Activated T-cell treated with anti-CD3 and anti-CD28 coated beads for 1 hour (primary cell): ENCODE measurements at places on chromosomes 3 and 15.

GRCh38 chr15:82184776-82185175 lies 77.8 kb downstream of the EFL1 start:
- DNase-seq, result no peak

GRCh38 chr15:92941668-92942067 lies 41.5 kb downstream of the CHD2 start:
- DNase-seq, result no peak

- DNase-seq, result no peak
Observed at GRCh38 chr3:146334151-146334550, 83.2 kb upstream of the PLSCR4 start.

- DNase-seq, result no peak
Observed at GRCh38 chr15:95577927-95578326, 752.6 kb upstream of the NR2F2 start.

GRCh38 chr3:117989982-117990381 lies 1044.7 kb downstream of the IGSF11 start:
- DNase-seq, result no peak

DNA sequence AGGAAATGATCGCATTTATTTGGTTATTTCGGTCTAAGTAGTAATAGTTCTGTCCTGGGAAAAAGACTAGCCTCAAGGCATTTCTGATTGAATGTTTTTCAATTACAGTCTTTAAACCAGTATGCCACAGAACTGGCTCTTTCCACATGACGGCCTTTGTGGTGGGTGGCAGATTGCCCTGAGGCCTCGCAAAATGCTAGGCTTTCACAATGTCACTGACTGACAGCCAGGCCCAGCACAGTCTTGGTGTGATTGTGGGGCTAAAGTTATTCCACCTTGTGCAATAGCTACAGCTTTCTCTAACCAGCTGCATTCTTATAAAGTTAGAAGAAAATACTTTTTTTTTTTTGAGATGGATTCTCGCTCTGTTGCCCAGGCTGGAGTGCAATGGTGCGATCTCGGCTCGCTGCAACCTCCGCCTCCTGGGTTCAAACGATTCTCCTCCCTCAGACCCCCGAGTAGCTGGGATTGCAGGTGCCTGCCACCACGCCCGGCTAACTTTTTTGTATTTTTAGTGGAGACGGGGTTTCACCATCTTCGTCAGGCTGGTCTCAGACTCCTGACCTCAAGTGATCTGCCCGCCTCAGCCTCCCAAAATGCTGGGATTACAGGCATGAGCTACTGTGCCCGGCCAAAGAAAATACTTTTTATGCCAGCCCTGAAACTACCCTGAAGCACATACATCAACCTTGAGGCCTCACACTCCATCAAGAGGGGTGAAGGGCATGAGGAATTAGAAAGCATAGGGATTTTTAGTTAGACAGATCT lies 2.5 kb upstream of the ADIPOQ start:
- no peak for DNase-seq

DNA sequence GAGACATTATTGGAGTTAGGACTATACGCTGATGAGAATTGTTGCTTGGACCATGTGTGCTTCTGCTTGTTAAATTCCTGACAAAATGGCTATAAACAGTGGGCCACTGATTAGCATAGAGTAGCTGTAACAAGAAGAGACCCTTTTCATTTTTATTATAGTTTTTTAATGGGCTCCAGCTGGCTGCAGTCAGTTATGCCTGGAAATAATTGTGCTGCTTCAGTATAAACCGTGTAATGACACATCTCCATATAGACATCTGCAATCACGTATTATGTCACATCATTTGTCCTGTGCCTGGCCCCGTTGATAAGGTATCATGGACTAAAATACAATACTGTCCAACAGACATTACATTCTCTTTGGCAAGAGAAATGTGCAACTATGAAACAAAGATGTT lies 50.9 kb downstream of the ARPP21 start:
- no peak for DNase-seq

DNA sequence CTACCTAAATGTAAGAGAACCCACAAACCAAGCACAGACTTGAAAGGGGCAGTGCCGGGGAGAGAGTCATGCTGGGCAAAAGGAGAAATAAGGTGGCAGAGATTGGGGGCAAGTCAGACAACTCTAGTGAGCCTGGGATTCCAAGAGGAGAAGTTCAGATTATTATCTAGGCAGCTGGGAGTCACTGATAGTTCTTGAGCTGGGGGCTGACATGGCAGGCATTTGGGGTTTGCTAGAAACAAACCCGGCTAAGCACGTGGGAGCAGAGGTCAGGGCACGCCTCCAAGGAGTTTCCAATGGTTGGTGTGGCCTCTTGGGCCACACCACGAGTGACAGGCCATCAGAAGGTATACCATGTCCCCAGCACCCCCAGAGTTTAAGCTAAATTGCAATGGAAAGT lies 27.6 kb downstream of the SLC6A6 start:
- DNase-seq, result no peak

GRCh38 chr3:148839805-148840204 lies 12.2 kb downstream of the CPB1 start:
- DNase-seq, result no peak

DNA sequence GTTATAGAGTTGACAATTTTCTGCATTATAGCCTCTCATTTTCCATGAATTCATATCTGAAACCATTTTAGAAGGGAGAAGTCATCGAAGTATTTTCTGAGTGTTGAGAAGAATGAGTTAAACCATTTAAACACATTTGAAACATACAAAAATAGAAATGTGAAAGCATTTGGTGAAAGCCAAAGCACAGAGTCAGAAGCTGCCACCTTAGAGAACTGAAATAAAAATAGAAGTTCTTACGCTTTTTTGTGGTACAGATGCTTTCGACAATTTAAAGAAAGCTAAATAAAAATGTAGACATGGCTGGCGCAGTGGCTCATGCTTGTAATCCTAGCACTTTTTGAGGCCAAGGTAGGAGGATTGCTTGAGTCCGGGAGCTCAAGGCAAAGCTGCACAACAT lies 9.0 kb downstream of the FANCD2OS start:
- DNase-seq, result no peak

GRCh38 chr3:153348457-153349107 lies 186.6 kb downstream of the RAP2B start:
- DNase-seq, result no peak

- no peak for DNase-seq
Observed at GRCh38 chr3:152376351-152377183, 107.8 kb downstream of the MBNL1 start.

DNA sequence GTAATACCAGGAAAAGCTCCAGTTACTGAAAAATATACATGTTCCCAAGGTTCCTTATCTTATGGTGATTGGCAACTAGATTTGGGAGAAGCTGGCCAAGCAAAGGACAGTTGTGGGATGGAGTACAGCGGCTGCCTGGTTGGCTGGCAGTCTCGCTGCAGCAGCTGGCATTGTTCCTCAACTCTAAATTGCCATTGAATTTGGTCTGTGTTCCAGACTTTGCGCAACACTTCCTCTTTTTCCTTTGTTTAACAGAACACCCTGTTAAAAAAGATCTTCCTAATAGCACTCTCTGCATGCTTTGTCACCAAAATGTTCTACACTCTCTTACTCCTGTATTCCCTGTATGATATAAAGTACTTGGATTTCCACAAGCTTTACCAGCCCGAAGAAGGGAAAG lies 420.6 kb upstream of the RBMS3 start:
- DNase-seq, result no peak

- no peak for DNase-seq
Observed at GRCh38 chr3:185760550-185760949, 64.3 kb downstream of the IGF2BP2 start.

DNA sequence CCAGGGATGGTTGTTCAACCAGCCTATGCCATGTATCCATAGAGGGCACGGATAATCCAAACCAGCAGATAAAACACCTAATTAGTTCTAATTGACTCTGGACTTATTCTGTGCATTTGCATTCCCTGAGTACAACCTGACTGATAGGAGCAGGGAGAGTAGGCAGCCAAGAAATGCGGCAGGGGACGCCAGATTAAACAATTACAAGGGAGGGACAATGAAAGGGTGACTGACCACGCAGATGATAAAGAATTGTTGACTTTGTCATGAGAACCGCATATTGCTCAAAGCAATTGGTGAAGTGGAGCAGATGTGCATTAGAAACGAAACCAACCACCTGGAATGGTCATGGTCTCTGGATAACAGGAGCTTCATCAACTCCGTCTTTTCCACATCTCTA lies 369.1 kb upstream of the FRG2C start:
- no peak for DNase-seq

DNA sequence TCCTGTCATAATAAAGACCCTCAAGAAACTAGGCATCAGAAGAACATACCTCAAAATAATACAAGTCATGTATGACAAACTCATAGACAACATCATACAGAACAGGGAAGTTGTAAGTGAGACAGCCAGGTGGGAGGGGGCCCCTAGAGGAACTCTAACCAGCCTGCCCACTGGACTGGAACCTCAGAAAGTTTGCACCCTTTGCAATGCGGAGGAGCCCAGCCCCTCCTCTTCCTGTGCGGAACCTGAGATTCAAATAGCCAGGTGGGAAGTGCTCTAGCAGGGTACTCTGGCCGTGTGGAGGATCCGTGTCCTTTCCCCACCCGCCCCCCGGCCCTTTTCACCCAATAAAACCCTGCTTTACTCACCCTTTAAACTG lies 387.0 kb upstream of the CBLB start:
- DNase-seq, result no peak

DNA sequence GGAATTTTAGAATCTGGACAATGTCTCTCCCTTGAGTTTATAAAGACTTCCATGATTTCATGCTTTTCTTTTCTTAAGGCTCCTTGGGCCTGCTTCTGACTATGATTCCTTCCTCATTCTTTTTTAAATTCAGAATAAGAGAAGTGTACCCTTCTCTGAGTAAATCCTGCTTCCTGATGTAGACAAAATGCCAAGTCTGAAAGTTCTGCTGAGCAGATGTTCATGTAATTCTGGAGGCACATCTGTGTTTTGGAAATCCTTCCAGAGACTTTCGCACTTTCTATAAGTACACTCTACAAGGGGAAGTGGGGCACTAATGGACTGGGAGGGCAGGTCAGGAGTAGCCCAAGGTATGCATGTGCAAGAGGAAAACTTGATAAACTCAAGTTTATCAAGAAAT lies 24.8 kb downstream of the TPM1 start:
- DNase-seq, result no peak

GRCh38 chr3:159941038-159942000 lies 47.3 kb upstream of the IL12A start:
- no peak for DNase-seq

DNA sequence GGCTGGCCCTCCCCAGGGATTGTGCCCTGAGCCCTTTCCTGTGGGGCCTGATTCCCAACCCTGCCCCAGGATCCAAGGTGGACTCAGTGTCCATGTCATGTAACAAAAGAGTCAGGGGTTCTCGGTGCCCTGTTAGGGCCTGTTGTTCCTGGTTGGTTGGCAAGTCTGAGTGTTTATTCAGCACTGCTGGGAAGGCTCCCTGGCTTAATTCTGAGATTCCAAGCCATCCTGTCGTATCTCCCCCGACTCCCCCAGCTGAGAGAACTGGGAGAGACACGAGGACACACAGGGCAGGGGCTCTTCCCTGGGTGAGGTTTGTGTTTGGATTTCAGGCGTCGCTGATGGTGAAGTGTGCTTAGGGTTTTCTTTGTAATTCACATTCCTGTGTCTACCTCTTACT lies 78.3 kb downstream of the EEFSEC start:
- no peak for DNase-seq

DNA sequence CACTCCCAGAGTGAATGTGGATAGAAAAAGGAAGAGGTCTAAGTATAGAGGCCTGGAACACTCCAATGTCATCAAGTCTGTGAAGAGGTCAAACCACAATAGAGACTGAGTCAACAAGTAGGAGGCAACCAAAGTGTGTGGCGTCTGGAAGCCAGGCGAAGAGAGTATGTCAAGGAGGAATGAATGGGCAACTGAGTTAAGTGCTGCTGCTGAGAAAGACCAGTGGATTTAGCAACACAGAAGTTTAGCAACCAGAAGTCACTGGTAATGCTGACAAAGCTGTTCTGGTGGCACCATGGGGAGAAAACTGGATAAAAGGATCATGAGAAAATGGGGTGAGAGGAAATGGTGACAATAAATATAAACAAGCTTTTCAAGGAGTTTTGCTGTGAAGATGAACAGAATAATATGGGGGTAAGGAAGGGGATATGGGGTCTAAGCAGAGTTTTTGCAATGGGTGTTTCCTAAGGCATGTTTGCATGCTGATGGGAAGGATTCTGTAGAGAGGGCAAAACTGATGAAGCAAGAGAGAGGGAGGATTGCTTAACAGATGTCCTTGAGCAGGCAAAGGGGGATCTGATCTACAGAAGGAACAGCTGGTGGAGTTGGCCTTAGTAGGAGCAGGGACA lies 38.4 kb downstream of the PCOLCE2 start:
- DNase-seq, result no peak

DNA sequence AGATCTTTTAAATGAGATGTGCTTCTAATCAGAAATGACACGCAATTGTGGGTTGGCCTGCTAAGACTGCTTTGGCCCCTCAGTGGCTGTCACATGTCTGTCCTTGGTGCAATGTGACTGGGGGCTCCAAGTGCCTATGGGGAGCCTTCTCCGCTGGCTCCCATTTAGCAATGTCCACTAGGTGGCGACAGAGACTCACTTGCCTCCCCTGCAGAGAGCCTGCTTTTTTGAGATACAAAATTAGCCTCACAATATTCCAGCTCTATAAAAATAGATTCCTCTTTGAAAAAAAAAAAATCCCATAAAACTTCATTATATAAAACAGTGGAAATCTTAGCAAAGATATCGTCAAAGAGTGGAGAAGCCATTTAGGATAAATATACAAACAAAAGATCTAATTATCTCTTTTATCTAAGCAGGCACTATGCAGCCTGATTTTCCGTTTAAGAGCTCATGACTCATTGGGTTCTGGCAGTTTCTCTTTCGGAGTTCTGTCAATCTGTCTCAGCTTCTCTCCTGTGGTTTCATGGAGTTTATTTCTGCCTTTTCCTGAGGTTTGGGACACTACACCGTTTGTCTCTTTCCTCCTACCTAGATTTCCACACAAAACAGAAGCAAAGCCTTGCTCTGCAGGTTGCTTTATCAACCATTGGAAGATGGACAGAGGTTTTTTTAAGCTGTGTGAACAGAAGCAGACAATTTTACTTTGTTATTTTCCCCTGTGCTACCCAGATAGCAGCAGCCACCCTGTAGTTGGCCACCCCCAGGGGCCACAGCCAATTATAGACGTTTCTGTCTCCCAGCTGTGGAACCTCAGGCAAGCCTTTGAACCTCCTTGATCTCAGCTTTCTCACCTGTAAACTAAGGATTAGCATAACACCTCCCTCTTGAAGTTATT lies 68.4 kb upstream of the TNFAIP8L3 start:
- DNase-seq, result peak; percentile 34

DNA sequence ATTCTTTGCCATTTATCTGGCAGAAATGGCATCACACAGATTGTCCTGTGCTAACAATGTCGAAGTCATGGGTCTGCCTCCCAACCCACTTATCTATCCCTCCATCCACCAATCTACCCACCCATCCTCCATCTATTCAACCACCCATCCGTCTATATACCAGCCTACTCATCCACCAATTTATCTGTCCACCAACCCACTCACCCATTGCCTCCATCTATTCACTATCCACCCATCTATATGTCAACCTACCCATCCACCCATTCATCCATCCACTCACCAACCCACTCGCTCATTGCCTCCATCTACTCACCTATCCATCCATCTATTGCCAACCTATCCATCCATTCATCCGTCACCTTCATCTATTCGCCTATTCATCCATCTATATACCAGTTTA lies 521.2 kb downstream of the SHQ1 start:
- DNase-seq, result no peak

GRCh38 chr15:42159381-42160015 lies 3.1 kb upstream of the PLA2G4F start:
- no peak for DNase-seq

GRCh38 chr15:53378096-53378800 lies 381.2 kb downstream of the WDR72 start:
- no peak for DNase-seq

- DNase-seq, result no peak
Observed at GRCh38 chr3:11691767-11692531, 48.2 kb upstream of the VGLL4 start.
